Kidney tubule cell (primary cell): ENCODE measurements at places on chromosomes 11 and 22.

- no peak for DNase-seq
Observed at GRCh38 chr11:17575431-17576425, 28.7 kb downstream of the OTOG start.

GRCh38 chr22:18091916-18092526 is 14.2 kb downstream of the PEX26 start:
- peak; percentile 83 for DNase-seq

DNA sequence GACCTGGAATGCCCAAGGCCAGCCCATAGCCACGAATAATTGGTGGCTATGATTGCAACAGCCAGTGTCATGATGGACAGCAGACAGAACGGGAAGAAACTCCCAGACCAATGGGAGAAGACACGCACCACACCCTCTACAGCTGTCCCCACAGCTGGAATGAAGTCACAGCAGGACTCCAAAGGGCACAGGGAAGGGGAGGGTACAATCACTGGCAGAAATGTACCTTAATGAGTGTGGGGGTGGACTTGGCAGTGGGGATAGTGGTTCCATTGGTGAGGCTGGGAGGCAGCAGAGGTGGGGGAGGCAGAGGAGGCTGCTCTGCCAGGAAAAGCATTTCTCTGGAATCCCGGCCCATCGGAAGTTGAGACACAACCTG is 52.9 kb downstream of the SGSM3 start:
- no peak for DNase-seq

- DNase-seq = peak; percentile 90
Observed at GRCh38 chr22:28798810-28799605, 1.4 kb downstream of the XBP1 start.

DNA sequence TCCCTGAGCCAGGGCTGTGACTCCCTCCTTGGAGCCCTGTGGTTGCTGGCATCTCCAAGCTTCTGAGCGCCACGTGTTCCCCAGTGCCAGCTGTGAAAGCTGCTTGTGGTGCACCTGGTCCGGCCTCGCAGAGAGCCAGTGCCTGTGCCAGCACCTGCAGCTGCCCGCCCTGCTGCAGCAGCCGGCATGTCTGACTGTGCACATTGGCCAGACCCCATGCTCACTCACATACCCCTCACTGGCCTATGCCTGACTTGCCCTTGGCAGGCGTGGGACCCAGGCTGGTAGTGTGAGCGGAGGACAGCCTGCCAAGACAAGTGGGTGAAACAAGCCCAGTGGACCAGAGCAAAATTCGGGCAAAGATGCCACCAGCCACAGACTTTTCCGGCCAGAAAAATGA is 9.8 kb downstream of the MRPL48 start:
- DNase-seq = no peak

- DNase-seq = no peak
Observed at GRCh38 chr22:43570531-43571165, 158.8 kb downstream of the MPPED1 start.
